ENCODE measurements at places on chromosomes 7 and 10. TPM values are rescaled to one million over a fixed set of nuclear protein-coding genes. Genes with fewer than 3 reads are reported as not detected.

DNA sequence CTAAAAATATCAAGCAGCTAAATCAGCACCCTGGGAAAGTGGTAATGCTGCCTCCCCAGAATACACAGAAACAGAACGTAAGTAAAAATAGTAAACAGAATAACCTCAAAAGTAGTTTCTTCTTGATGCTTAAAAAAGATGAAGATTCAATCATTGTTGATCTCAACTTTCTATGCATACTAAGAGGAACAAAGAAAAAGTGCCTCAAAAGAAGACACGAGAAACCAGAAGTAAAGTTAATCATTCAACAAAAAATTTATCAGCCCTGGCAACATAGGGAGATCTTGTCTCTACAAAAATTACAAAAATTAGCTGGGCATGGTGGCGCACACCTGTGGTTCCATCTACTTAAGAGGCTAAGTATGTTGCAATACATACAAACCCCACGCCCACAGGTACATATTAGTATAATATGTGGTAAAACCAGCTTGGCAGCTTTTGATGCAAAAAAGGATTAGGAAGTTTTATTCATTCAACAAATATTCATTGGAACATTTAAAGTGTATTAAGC, 153.7 kb downstream of the NRBF2 start:
- no peak for DNase-seq

- no peak for DNase-seq
These were observed 148.7 kb upstream of the RSU1 start for GRCh38 chr10:16965740-16966447.

GRCh38 chr7:43658718-43659548, 70.4 kb downstream of the COA1 start:
- DNase-seq = no peak

SPRN gene
- total RNA-seq = not detected

LRRD1 gene
- total RNA-seq = 0.49 TPM

- no peak for DNase-seq
These were observed 197.6 kb upstream of the INHBA start for GRCh38 chr7:41900532-41900931.
